ENCODE measurements at places on chromosomes 2 and 18.
A peak's percentile ranks its signal among the peaks of the same experiment; 100 is the strongest.

GRCh38 chr2:23422089-23423061, 37.4 kb downstream of the KLHL29 start:
- no peak for DNase-seq

- no peak for DNase-seq
Measured at GRCh38 chr2:11621410-11621809, 48.6 kb downstream of the NTSR2 start.

DNA sequence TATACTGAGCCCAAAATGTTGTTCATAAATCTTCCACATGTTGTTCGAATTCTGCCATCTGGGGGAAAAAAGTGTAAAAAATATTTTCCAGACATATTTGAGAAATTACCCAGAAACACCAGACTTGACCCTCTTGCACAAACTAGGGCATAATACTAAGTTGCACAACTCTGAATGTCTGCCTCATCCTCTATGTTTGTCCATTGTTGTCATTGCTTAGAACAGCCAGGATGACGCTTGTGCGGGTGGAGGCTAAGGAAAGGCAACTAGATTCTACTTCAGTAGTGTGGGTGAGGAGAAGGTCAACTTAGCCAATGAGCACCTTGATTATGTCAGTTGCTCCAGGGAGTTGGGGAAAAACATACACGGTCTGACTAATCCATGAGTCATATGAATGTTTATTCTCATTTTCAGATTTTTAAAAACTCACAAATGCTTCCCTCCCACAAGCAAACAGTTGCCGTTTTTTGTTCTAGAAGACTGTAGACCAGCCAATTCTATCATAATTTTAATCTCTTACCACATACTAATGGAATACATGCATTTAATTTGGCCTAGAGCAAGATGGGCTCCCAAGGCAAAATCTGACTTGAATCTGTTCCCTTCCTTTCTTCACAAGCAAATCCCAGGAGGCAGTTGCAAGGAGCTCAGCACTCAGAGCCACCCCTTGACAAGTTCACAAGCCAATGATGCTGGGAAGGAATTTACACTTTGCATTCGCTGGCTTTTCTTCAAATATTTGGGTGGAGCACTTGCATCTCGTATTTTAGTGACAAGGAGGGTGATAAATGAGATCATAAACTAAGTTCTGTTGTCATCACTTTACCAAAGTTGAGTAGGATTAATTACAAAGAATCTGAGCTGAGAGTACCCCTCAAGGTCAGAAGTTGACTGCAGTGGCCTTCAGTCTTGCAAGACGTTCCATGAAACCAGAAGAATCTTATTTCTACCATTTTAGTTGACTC, 163.2 kb upstream of the TWIST2 start:
- DNase-seq = no peak

DNA sequence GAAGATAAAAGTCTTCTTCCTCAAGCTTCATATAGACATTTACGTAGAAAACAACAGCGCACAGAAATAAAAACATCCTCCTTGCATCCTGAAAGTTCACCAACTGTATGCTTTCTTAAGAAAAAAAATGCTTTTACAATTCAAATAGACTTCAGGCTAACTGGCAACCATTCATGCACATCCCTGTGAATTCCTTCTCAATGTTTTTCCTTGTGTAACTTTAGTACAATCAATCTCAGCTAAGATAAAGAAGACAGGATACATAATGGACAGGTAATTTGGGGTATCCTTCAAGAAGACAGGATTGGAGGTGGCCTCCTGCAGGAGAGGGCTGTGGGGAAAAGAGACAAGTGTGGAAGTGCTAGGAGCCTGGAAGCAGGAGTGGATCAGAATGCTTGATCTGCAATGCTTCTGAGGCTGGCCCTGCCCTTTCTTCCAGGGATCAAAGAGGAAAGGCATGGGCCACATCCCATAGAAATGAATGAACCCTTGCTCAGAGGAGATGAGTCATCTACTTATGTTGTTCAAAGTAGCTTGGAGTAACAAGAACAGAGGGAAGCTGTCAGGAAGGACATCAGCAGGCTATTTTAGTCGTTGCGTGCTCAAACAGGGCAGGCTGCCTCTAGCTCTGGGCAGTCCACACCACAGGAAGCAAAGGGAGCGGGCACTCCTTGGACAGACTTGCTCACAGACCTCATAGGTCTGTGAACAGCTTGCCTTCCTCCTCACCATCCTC, 126.6 kb downstream of the TMEM131 start:
- DNase-seq = no peak

DNA sequence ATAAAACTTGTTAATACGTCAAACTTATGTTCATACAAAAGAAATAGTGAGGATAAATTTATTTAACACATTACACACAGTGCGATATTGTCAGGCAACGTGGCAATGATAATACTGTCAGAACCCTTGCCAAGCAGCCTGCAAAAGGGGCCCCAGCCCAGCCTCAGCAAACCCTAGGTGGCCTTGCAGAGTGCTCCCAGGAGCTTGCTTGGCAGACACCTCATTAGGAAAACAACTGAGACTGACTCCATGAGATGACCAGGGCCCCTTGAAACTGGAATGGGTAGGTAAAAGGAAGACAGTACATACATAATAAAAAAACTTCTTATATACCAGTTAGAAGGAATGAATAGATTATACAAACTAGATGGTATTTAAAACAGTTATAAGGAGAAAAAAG, 136.6 kb upstream of the EPC2 start:
- no peak for DNase-seq

DNA sequence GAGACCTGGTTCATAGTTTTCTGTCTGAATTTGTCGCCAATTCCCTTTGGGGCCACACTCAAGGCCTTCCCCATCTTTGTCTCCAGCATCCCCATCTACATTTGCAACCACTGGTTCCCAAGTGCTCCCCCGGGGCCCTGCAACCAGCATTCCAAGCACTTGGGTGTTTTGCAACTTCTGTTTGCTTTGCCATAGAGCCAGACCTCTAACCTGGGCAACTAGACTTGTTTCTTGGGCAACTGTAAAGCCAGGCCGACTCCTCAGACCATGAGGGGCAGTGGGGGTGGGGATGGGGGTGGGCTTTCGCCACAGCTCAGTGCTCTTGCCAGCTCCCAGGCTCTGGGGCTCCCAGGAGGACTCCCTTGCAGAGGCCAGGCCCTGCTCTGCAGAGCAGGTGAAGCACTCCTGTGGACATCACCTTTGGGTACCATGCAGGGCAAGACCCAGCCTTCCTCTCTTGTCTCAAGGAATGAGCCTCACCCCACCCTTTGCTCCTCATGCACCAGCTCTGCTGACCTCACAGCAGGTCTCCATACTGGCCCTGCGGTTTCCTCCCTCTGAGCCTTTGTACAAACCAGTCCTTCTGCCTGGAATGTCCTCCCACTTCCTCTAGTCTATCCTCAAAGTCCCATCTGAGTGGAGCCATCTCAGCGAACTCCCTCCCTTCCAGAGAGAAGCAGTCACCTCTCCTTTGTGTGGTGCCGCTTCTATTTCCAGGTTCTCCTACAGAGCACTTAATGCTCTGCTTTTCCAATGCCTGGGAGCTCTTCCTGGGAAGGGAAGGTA, 126.7 kb upstream of the MYCN start:
- no peak for DNase-seq

DNA sequence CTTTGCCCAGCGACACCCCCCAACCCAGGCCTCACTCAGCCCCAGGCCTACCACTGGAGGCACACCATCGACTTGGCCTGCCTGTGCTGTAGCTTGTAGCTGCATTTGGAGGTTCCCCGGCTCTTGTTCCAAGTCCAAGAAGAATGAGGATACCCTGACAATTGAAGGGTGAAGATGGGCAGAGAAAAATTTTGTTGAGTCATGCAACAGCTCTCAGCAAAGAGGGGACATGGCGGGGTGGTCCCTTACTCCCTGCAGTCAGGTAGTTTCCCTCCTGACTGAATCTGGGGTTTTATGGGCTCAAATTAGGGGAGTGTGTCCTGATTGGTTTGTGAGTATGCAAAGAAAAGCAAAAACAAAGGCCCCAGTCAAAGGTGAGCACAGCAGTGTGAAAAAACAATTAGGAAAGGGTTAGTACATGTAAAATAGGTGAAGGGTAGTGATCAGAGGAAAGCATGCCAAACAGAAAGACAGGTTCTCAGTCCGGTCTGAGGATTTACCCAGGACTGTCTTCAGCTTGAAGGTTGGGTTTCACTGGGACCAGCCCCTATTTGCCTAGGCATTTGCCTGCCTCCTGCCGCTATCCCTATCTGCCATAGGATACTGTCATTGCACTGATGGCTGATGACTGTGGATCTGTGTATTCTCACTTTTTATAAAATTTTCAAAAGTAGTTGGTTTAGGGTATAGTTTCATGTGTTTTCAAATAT, 316.4 kb upstream of the RND3 start:
- no peak for DNase-seq

DNA sequence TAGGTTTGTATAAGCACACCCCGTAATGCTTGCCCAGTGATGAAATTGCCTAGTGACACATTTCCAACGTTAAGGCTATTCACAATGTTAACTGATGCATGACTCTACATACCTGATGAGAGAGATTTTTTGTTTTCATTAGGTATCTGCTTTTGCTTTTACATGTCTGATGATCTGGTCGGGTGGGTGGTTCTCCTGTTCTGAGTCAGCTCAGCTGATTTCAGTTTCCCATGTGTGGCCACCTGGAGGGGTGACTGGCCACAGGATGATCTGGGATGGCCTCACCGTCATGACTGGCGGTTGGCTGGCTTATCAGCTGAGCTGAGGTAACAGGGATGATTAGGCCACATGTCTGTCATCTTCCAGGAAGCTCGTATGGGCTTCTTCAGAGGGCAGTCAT, 33.8 kb upstream of the ACYP2 start:
- DNase-seq = no peak

- DNase-seq = peak; percentile 77
Measured at GRCh38 chr2:47072018-47072691, 83.0 kb downstream of the STPG4 start.

DNA sequence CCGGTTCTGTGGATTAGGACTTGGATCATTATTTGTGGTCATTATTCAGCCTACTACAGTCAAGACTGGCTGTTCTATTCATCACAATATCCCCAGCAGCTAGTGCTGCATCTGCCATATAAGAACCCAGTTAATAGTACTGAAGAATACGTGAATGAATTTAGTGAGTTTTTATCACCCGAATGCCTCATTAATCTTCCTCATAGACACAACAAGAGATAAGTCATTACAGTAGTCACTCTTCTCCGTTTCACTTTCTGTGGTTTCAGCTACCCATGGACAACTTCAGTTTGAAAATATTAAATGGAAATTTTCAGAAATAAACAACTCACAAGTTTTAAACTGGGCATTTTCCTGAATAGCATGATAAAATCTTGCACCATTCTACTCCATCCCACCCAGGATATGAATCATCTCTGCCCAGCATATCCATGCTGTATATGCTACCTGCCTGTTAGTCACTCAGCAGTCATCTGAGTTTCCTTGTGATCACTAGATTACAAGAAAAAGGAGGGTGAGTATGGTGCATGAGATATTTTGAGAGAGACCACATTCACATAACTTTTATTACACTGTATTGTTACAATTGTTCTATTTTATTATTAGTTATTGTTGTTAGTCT, 363.7 kb upstream of the CHAC2 start:
- no peak for DNase-seq

DNA sequence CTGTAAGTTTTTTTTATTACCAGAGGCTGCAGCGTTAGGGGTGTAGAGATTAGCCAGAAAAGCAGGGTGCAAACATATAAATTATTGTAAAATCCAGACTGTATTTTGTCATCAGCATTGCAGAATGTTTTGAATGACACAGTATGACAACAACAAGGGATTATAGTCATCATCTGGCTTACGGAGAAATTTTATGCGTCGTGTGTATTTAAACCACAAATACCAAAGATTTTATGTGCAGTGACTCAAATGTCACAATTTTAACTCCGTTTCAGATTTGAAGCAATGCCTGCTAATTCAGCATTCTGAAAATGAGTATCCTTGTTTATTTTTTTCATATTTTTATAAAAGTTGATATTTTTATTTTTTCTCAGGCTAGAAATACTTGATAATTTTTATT, 19.4 kb upstream of the TMX3 start:
- no peak for DNase-seq

- no peak for DNase-seq
Measured at GRCh38 chr2:144607891-144608521, 88.1 kb upstream of the ZEB2 start.

DNA sequence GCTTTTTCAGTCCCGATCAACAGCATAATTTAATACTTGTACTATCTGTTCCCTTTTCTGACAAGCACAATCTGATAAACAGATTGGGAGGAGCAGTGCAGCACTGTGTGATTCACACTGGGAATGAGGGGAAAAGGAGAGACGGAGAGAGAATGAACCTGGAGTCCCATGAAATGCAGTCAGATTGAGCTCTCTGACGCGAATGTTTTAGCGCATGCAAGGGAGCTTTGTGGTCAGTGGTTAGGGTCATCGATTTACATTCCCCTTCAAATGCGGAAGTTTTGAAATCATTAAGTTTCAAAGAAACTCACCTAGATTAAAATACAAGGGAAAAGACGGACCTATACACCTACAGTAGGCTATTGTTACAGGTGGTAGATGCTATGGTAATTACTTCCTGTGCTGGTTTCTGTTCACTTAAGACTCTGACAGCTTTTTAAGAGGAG, 99.6 kb downstream of the KCTD1 start:
- no peak for DNase-seq

- no peak for DNase-seq
Measured at GRCh38 chr2:238103465-238104225, 3.5 kb downstream of the ESPNL start.

DNA sequence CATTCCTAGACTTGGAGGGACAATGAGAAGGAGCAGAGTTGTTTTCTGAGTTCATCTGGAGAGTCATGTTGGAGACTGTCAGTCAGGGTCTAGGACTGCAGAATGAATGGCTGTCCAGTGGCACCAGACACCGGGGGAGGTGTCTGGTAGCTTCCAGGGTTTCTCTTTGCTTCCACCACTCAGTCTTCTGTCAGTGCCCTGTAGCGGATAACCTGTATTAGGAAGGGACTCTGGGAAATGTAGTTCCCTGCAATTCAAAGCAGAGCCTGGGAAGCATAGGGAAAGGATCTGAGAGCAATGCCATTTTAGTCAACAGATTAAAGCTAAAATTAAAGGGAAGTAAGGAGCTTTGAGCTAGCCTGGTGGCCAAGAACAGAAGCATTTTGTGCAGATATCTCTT, 257.9 kb downstream of the THSD7B start:
- no peak for DNase-seq

DNA sequence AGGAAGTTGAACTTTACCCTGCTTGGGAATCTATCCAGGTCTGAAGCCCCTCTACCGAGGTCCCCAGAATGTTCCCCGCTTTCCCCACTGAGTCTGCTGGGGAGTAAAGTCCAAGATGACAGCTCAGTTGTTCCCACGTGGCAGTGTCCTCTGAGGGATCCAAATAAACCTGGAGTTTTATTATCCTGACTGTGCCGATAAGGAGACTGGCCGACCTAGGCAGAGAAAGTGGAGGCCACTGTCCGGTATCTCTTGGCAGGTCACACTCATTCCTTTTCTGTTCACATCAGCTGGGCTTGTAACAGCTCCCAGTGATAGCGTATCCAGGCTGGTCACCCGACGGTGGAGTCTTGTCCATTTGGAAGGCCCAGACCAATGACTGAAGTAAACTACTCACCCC, 27.5 kb upstream of the C18orf32 start:
- DNase-seq = no peak

All from renal cortex interstitium (tissue), 15 donors.